Stimulated activated CD8-positive, alpha-beta memory T cell treated with anti-CD3 and anti-CD28 coated beads, Interleukin-15, amount 100 ng/mL, for 1 hour (primary cell): ENCODE measurements at places on chromosomes 1 and 21.

DNA sequence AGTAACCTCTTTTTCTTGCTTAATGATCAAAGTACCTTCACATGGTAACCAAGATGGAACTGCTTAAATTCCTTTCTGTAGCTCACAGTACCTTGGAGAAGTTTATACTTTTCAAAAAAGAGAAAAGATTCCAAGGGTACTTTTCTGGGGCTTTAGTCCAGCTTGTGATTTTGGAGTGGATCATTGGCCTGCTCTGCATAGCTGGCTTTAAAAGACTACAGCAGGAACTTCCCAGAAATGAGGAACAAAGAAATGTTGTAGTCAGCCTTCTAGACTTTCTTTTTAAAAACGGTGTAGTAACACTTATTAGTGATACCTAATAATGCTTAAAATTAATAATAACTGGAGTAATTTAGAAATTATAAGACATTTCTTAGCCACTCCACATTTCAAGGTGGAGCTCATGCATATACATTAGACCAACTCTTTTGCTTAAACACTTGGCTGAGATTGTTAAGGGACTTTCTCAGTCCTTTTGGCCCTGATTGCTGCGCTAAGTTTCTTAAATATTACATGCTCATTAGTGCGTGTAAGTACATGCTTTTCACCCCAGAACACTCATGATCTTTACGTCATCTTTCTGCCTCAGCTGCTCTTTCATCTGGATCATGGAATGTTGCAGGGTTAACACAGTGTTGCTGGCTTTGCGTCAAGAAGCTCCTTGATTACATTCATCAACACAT is 57.3 kb downstream of the SDCCAG8 start:
- no peak for DNase-seq

DNA sequence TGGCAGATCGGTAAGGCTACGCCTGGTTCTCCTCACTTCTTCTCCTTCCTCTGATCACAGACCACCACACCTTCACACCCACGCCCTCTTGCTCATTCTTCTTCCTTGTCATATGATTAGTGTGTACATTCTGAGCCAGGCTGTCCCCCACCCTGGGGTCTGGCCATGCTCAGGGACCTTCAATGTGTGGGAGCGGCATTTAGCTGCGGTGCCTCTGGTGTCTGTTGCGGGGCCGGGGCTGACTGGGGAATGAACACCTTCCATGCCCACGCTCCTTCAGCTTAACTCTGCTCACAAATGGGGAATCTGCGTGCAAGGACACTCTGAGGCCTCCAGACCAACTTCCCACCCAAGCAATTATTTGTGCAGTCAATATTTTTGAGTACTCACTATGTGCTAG is 29.4 kb downstream of the QSOX1 start:
- no peak for DNase-seq

DNA sequence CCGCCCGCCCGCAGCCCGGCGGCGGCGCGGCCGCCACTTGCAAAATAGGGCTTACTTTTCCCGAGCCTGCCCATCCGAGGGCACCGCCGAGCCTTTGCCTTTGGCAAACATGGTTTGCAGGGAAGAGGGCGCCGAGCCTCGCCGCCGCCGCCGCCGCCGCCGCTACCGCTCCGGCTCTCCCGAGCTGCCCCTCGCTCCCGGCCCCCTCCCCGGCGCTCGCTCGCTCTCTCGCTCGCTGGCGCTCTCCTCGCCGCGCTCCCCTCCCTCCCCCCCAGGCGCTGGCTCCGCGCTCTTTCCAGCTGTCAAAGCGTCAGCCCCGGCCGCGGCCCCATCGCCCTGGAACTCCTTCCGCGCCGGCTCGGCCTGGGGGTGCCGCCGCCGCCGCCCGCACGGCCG is 298 bp downstream of the SSBP3 start:
- no peak for DNase-seq

DNA sequence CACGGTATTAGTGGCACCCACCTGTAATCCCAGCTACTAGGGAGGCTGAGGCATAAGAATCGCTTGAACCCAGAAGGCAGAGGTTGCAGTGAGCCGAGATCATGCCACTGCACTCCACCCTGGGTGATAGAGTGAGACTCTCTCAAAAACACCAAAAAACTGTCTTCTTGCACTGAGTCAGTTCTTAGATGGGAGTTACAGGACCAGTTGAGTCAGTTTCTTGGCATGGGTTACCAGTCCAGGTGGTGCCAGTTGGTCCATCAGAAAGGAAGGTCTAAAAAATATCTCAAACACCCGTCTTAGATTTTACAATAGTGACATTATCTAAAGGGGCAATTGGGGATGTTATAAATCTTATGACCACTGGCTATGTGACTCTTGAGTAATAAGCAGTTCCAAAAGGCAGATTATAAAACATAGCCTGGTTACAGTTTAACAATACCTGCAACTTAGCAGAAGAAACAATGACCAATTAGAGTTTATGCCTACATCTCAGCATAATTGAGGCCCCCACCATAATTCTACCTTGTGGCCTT is 206.9 kb upstream of the FGGY start:
- no peak for DNase-seq

- DNase-seq = no peak
Observed at GRCh38 chr1:31324992-31325391, 28.2 kb downstream of the ZCCHC17 start.

- DNase-seq = no peak
Observed at GRCh38 chr21:45543710-45544448, 1.6 kb upstream of the SLC19A1 start.

DNA sequence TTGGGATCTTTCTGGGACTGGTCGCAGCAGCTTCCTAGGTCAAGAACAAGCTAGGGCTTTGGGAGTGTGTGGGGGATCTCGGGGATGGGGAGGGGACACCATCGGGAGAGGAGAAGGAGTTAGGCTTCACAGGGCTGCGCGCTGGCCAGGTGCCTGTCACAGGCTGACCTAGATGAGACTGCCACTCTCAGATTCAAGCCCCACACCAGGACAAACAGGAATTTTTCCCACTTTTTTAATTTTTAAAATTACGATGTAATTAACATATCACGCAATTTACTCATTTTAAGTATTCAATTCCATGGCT is 180.6 kb downstream of the CAMTA1 start:
- no peak for DNase-seq

- DNase-seq = no peak
Observed at GRCh38 chr1:110875216-110875731, 2.3 kb downstream of the CD53 start.

DNA sequence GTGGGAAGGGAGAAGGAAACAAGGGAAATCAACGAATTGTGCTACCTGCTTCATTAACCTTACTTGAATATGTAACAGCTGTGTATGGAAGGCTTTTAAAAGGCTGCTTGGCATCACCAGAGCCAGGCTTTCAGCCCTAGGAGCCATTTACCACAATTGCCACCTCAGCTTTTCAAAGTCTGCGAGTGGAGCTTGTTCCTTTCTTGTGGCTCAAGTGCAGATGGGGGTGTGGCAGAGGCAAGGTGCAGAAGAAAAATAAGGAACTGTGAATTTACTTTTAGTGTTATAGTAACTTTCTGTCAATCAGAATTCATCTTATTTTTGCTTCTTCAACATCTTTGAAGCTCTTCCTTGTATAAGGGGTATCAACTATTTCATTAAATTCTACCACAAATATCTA is 17.6 kb downstream of the CLCA2 start:
- DNase-seq = no peak

- no peak for DNase-seq
Observed at GRCh38 chr21:46150491-46151121, 4.8 kb downstream of the FTCD start.

DNA sequence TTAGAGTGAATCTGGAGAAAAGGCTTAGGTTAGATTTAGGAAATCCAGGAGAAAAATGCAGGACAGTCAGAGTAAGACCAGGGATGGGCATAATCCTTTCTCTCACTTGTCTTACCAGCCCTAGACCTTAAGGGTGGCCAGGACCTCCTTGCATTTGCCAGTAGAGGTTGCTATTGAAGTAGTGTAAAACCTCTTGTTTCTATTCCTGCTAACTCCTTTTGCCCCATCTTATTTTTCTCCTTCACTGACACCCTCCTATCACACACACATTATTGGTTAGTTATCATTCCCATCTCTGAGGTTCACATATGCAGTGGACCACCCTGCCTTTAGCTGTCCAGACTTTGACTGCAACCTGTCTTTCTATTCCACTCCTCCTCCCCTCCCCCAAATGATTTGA is 75.0 kb upstream of the MACF1 start:
- DNase-seq = no peak

- no peak for DNase-seq
Observed at GRCh38 chr1:198713081-198713480, 74.2 kb downstream of the PTPRC start.

- no peak for DNase-seq
Observed at GRCh38 chr1:34776911-34777310, 4.1 kb upstream of the GJB3 start.

GRCh38 chr1:184648856-184649201 is 105.8 kb downstream of the EDEM3 start:
- no peak for DNase-seq

- no peak for DNase-seq
Observed at GRCh38 chr1:53599481-53599880, 139.5 kb downstream of the GLIS1 start.

- DNase-seq = no peak
Observed at GRCh38 chr1:157371221-157371620, 181.1 kb downstream of the FCRL5 start.

DNA sequence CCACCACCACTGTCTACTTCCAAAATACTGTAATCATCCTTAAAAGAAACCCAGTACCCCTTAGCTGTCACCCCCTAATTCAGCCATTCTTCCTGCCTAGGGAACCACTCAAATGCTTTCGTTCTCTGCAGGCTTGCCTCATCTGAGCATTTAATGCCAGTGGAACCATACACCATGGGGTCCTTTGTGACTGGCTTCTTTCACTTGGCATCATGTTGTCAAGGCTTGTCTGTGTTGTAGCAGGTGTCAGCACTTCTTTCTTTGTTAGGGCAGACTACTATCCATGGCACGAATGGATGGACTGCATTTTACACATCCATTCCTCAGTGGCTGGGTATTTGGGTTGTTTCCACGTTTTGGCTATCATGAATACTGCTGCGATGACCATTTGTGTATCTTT is 28.5 kb downstream of the SH3BGR start:
- no peak for DNase-seq

DNA sequence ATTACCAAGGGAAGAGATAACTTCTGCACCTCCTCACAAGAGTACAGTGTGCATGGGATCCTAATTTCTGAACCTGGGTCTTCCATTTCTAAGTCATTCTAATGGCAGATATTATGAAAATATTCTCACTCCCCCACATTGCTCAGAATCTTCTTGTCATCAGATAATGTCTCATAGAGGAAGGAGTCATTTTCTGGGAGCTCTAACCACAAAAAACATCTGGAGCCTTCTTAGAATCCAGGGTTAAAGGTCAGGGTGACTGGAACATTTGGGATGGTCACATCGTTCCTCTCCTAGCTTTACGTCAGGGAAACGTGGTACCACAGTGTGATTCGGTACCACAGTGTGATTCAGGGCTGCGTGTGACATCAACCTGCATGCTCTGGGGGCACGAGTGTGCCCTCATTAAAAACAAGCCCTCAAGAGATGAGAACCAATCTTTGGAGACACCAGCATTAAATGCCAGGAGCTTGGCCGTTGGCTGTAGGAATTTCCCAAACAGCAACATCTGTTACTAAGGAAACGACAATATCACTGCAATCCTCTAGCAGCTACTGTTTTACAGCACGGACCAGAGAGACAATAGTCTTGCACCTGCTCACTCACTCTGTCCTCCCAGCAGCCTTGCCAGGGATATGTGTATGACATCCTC is 179.1 kb downstream of the PSMG1 start:
- DNase-seq = no peak

DNA sequence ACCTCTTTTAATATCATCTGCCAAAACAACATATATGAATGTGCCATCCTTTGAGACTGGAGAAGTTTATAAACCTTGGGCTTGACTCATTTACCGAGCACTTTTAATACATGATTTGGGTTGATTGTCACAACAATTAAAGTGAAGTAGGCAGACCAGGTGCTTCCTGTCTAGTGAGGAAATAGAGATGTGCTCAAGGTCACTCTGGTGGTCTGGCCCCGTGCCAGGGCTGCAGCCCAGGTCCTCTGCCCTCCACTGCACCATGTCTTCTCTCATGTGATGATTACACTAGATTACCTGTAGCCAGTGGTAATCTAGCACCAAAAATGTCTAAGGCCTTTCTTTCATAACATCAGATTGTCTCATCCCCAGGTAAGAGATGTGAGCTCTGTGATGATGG is 61.8 kb upstream of the LAMC2 start:
- no peak for DNase-seq

- DNase-seq = no peak
Observed at GRCh38 chr1:111786669-111787207, 31.0 kb downstream of the DDX20 start.

DNA sequence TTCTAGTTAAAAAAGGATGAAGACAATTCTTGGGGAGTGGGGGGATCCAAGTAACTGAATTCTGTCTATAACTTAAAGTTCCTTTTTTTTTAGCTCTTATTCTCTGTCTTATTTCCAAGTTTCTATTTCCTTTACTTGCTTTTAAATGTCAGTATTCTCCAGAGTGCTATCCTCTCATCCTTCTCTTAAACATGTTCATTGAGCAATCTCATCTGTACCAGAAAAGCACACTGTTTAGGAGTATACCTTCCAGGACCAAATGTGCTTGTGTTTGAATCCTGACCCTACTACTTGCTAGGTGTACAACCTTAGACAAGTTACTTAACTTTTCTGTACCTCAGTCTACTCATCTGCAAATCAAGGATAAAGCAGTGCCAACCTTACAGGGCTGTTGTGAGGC is 50.1 kb downstream of the AKT3 start:
- no peak for DNase-seq

GRCh38 chr1:30371888-30372791 is 351.2 kb downstream of the MATN1 start:
- no peak for DNase-seq

- no peak for DNase-seq
Observed at GRCh38 chr1:201711811-201712210, 117.1 kb upstream of the IPO9 start.

DNA sequence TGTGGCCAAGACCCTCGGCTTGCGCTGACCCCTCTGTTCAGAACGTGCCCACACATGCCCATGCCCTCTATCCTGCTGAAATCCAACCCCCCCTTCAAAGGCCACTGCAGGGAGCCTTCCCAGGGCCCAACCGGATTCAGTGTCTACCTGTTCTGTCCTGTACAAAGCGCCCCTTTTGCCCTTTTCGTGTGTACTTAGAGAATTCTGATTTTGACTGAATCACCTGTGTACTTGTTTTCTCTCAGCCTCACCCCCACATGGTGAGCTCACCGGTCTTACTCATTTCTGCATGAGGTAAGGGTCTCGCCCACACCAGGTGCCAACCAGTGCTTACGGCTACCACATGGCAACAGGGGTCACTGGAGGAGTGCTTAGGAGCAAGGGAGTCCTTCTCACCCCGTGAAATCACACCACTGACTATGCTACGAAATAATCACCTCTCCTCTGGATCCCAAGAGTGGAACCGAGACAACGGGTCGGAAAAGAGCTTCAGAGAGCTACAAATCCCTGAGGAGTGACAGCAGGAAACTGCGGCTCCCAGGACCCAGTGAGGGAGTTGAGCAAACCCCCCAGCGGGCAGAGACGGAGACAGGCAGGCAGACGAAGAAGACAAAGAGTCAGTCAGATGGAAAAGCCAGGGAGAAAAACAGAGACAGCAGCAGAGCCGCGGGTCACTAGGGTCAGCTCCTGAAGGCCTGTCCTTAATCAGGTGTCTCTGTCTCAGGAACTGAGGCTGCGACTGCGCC is 2.1 kb upstream of the S100A2 start:
- DNase-seq = no peak
